ENCODE measurements at places on chromosomes 6 and 20. TPM values are rescaled to one million over a fixed set of nuclear protein-coding genes. Genes with fewer than 3 reads are reported as not detected.
A peak's percentile ranks its signal among the peaks of the same experiment; 100 is the strongest.

DNA sequence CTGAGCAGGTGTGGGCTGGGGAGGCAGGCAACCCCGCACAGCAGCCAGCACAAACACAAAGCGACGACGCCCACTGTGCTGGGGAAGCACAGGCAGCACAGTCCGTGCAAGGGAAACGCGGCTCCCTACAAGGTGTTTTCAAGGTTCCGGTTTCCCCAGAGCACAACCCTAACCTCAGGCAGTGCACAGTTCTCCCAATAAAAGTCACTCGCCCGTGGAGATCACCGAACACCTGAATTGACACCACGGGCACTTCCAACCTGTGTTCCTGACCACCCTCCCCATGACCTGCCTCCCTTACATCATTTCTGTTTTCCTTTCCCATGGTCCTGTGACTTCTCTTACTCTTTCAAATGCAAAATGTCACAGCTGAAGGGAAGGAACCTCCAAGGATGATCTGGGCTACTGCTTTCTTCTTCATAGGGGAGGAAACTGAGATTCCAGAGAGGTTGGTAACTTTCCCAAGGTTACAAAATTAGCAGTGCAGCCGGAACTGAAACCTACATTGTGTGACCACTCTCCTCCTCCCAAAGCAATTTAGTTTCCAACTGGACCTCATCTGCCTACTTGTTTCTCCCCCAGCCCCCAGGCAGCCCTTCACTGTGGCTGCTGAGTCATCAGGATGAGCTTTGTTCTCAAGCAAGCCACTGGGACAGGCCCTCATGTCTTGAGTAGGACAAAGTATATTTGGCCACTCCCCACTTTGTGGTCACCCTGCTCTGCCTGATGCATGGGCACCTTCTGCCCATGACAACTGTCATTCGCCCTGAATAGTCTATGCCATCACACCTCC is 125.3 kb downstream of the ATXN1 start:
- no peak for DNase-seq
- H3K27me3 ChIP-seq, result no peaks in the 10 kb centered on the region
- H3K36me3 ChIP-seq, result peaks cover 19% of the 10 kb centered on the region
- H3K4me1 ChIP-seq, result no peaks in the 10 kb centered on the region

GRCh38 chr6:86934365-86934764 is 3.0 kb upstream of the HTR1E start:
- no peak for DNase-seq
- H3K27ac ChIP-seq, result no peak overlapping the region
- H3K27me3 ChIP-seq, result peaks cover 30% of the 10 kb centered on the region
- peaks cover 15% of the 10 kb centered on the region for H3K4me1 ChIP-seq
- H3K4me3 ChIP-seq, result no peak overlapping the region

The CST7 gene
- not detected for total RNA-seq

DNA sequence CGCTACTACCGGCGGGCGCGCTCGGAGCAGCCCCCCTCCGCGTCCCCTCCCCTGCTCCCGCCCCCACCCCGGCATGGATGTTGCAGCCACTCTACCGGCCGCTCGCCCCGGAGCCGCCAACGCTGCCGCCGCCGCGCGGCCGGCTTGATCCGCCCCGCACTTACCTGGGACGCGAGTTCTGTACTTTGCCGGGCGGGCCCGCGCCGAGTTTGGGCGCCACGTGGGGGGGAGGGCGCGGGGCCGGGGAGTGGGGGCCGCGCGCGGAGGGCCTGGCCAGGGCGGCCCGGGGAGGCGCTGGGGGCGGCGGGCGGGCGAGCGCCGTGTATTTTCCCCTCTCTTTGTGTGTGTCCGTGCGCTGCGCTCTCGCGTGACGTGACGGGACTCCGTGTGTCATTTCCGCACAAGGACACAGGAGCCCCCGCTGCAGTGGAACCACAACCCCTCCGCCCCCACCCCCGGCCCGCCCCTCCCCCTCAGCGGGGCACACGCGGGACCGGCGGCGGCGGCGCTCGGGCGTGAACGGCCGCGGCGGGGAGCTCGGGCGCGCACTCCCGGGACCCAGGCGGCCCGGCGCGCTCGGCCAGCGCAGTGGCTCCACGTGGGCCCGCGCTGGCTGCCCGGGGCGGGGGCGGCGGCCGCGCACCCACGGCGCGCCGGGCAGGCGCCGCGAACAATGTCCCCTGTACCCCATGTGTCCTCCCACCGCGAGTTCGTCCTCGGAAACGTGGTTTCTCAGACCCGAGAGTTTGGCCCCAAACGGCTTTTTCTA is at the start of gene BEND3:
TSS of gene BEND3 (minus strand) at position 590 of the 769 bp plus-strand sequence. CDS start 16,230 bp downstream, outside the sequence.
- DNase-seq, result peak; percentile 61
- H3K4me1 ChIP-seq, result peaks cover 18% of the 10 kb centered on the region
- peak within 1 kb of the TSS; percentile 91 for H3K27ac ChIP-seq

DNA sequence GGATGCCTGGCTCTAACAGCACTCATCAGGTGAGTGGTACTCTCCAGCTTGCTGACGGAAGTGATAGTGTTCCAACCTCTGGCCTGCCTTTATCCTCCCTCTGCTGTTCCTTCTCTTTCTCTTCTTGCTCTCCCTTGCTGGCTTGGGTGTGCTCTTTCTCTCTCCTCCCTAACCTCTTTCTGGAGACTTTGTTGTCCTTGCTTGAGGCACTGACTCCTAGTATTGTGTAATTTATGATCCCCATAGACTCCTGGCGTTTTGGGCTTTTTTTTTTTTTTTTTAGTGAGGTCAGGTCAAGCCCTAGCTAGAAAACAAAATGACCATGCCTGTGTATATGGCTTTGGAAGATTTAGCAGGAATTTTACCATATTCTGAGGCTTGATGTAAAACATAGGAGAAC is 84.7 kb upstream of the MRAP2 start:
- H3K27me3 ChIP-seq, result no peaks in the 10 kb centered on the region
- H3K27ac ChIP-seq, result no peak overlapping the region
- H3K36me3 ChIP-seq, result peaks cover 2% of the 10 kb centered on the region
- no peak for DNase-seq

DNA sequence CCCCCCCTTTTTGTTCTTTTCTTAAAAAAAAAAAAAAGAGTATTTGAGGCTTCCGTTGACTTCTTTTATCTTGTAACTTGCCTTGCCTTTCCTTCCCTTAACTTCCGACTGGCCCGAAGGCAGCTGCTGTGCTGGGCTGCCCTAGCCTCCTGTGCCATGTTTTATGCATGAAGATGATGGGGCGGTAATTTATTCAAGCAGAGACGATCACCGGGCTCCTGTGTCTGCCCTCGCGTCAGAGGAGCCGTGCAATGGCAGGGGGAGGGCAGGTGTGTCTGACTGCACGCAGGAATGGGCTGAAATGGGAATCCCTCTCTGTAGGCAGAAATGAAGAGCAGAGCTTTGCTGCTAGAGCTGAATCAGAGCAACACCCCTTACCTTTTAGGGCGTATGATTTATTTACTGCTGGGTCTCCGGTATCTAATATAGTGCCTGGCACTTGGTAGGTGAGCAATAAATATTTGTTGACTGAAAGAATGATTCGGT is 106.3 kb upstream of the RIPOR2 start:
- no peak for DNase-seq
- no peak overlapping the region for H3K27ac ChIP-seq
- no peaks in the 10 kb centered on the region for H3K4me1 ChIP-seq
- no peaks in the 10 kb centered on the region for H3K36me3 ChIP-seq

GRCh38 chr6:153106021-153106420 is 25.1 kb downstream of the RGS17 start:
- no peak overlapping the region for H3K4me3 ChIP-seq
- peaks cover 3% of the 10 kb centered on the region for H3K4me1 ChIP-seq
- no peak for DNase-seq
- H3K27ac ChIP-seq, result no peak overlapping the region
- no peaks in the 10 kb centered on the region for H3K36me3 ChIP-seq

The MYB gene
- 1.6 TPM for total RNA-seq

DNA sequence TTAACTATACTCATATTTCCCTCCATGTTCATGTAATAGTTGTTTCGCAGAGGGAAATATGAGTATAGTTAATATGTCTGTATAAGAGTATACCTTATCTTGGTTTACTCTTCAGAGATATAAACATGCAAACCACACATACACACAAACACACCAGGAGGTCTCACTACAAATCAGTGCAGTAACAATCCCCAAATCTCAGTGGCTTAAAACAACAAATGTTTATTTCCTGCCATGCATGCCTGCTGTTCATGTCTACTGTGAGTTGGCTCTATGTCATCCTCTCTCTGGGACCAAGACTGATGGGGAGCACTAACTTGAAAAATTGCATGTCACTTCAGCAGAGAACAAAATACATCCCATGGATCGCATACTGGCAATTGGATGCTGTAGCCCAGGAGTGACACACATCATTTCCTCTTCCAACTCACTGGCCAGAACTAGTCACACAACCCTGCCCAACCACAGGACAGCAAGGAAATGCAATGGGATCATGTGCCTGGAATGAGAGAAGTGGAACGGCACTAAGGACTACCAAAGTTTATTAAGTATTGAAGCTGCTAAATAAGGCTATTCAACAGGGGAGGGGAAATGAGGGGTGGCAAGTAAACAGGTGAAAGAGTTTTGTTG is 89.0 kb upstream of the DTNBP1 start:
- H3K4me3 ChIP-seq, result no peak overlapping the region
- no peaks in the 10 kb centered on the region for H3K36me3 ChIP-seq
- H3K4me1 ChIP-seq, result no peaks in the 10 kb centered on the region
- no peaks in the 10 kb centered on the region for H3K27me3 ChIP-seq
- DNase-seq, result no peak
- no peak overlapping the region for H3K27ac ChIP-seq

The GPR6 gene
- total RNA-seq, result not detected

The RHAG gene
- total RNA-seq, result not detected

DNA sequence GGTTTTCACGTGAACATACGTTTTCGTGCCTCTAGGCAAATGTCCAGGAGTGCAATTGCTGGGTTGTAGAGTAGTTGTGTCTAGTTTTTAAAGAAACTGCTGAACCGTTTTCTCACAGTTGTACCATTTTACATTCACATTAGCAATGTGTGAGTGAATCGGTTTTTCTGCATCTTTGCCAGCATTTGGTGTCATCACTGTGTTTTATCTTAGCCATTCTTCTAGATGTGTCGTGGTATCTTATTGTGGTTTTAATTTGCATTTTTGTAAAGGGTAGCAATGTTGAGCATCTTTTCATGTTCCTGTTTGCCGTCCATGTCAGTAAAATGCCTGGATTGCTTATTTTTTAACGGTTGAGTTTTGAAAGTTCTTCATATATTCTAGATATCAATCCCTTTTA is 10.2 kb downstream of the DOK5 start:
- no peaks in the 10 kb centered on the region for H3K36me3 ChIP-seq
- no peak for DNase-seq
- H3K4me3 ChIP-seq, result no peak overlapping the region
- H3K27ac ChIP-seq, result no peak overlapping the region

DNA sequence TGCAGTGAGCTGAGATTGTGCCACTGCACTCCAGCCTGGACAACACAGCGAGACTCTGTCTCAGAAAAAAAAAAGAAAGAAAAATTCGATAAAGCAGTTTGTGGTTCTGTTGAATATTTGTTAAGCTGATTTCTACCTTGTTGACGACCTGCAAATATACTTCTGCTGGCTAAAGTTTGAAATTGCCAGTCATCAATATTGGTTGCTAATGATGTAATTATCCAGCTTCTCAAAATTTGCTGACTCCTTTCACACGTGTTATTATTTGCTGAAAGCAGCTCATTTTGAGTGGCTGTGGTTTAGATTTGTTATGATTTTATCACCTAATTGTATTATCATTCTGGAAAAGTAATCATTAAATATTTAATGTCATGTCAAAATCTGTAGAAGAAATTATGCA is 774.3 kb downstream of the QKI start:
- H3K4me1 ChIP-seq, result no peaks in the 10 kb centered on the region
- H3K36me3 ChIP-seq, result no peaks in the 10 kb centered on the region
- no peak for DNase-seq
- no peak overlapping the region for H3K27ac ChIP-seq
- H3K4me3 ChIP-seq, result no peak overlapping the region
- no peaks in the 10 kb centered on the region for H3K27me3 ChIP-seq

The GPRC6A gene
- 0.32 TPM for total RNA-seq

The ANGPT4 gene
- total RNA-seq, result 0.35 TPM

- H3K27ac ChIP-seq, result no peak overlapping the region
- no peak for DNase-seq
- peaks cover 4% of the 10 kb centered on the region for H3K27me3 ChIP-seq
- H3K4me3 ChIP-seq, result no peak overlapping the region
- H3K4me1 ChIP-seq, result peaks cover 7% of the 10 kb centered on the region
Observed at GRCh38 chr6:165231581-165232561, 77.5 kb downstream of the C6orf118 start.

GRCh38 chr6:33211136-33211535 is 2.8 kb downstream of the RING1 start:
- H3K4me3 ChIP-seq, result no peak overlapping the region
- peaks cover 13% of the 10 kb centered on the region for H3K36me3 ChIP-seq
- DNase-seq, result no peak
- no peak overlapping the region for H3K27ac ChIP-seq
- peaks cover 27% of the 10 kb centered on the region for H3K27me3 ChIP-seq

GRCh38 chr20:53660078-53660909 is 66.7 kb upstream of the ZNF217 start:
- H3K27me3 ChIP-seq, result no peaks in the 10 kb centered on the region
- H3K27ac ChIP-seq, result peak overlapping the region; percentile 74
- H3K4me1 ChIP-seq, result peaks cover 50% of the 10 kb centered on the region

DNA sequence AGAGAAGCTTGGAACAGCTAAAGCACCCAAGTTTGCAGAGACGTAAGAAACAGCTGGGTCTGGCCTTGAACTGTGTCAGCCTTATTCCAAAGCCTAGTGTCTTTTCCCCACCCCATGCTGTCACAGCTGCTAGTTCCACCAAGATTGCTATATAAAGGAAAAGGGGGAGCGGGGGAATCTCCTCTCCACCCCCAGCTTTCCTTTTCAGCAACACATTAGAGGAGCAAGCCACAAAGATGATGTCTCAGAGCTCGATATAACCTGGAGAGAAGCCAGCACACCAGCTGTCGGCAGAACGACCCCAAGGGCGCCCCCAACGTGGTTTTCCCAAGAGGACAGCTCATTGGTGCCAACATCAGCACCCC is 36.5 kb downstream of the ATP9A start:
- H3K27ac ChIP-seq, result peak overlapping the region; percentile 75
- H3K4me3 ChIP-seq, result no peak overlapping the region
- H3K4me1 ChIP-seq, result peaks cover 6% of the 10 kb centered on the region

The PRR18 gene
- 0.31 TPM for total RNA-seq

- H3K4me1 ChIP-seq, result peaks cover 23% of the 10 kb centered on the region
- H3K27ac ChIP-seq, result peak overlapping the region; percentile 96
- peak overlapping the region; percentile 97 for H3K4me3 ChIP-seq
- peaks cover 20% of the 10 kb centered on the region for H3K36me3 ChIP-seq
Observed at GRCh38 chr6:106973018-106973835, 1.3 kb downstream of the CD24 start.

The CCN6 gene
- not detected for total RNA-seq

The SNPH gene
- 3.0 TPM for total RNA-seq

- peaks cover 21% of the 10 kb centered on the region for H3K4me1 ChIP-seq
- H3K27me3 ChIP-seq, result peaks cover 5% of the 10 kb centered on the region
- no peak overlapping the region for H3K27ac ChIP-seq
- no peak overlapping the region for H3K4me3 ChIP-seq
Observed at GRCh38 chr6:41675992-41676391, 37.7 kb downstream of the MDFI start.

The XPO5 gene
- total RNA-seq, result 58.7 TPM

GRCh38 chr6:84583784-84584183 is 180.6 kb downstream of the TBX18 start:
- no peak overlapping the region for H3K4me3 ChIP-seq
- peaks cover 12% of the 10 kb centered on the region for H3K4me1 ChIP-seq
- no peak for DNase-seq
- H3K36me3 ChIP-seq, result peaks cover 2% of the 10 kb centered on the region
- H3K27me3 ChIP-seq, result no peaks in the 10 kb centered on the region

- H3K27me3 ChIP-seq, result no peaks in the 10 kb centered on the region
- H3K4me3 ChIP-seq, result no peak overlapping the region
- no peak overlapping the region for H3K27ac ChIP-seq
- DNase-seq, result no peak
- no peaks in the 10 kb centered on the region for H3K36me3 ChIP-seq
Observed at GRCh38 chr6:139327038-139327437, 35.2 kb upstream of the TXLNB start.
